8988T (cell line): ENCODE measurements at places on chromosomes 12 and 14.

- DNase-seq = no peak
Measured at GRCh38 chr12:125804660-125805059, 739.4 kb downstream of the AACS start.

DNA sequence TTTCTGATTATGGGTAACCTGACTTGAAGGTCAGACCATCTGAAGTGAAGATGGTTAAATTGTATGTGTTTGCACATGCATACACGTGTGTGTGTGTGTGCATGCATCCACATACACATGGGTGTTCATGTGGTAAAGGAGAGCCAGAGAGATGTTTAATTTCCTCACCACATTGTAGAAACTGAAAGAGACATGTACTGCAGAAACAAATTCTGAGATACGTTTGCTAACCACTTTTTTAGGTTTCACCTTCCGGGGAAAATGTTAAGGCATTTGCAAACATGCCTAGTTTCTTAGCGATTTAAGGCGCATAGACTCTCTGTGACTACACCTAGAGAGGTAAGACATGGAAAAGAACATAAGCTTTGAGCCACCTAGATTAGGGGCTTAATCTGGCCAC is 362.9 kb downstream of the RAD51B start:
- no peak for DNase-seq

DNA sequence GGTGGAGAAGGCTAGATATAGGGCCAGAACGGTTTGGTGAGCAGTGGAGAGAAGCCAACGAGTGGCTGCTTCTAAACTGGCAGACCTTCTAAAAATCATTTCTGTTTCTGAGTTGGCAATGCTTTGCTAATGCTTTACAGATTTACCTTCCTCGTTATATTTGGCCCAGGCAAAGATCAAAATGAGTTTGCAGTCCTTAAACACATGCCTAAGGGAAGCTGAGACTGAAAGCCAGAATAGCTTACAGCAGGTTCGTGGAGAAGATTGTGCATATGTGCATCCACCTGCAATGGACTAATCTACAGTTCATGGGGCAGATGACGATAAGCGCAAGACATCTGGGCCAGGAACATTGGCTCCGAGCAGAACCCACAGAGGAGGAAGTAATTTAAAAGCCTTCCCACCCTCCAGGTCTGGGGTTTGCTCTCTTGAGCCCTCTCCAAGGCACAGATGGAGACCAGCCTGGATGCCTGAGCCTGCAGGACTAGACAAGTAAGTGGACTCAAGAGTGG is 99.4 kb downstream of the NINJ2 start:
- DNase-seq = no peak

DNA sequence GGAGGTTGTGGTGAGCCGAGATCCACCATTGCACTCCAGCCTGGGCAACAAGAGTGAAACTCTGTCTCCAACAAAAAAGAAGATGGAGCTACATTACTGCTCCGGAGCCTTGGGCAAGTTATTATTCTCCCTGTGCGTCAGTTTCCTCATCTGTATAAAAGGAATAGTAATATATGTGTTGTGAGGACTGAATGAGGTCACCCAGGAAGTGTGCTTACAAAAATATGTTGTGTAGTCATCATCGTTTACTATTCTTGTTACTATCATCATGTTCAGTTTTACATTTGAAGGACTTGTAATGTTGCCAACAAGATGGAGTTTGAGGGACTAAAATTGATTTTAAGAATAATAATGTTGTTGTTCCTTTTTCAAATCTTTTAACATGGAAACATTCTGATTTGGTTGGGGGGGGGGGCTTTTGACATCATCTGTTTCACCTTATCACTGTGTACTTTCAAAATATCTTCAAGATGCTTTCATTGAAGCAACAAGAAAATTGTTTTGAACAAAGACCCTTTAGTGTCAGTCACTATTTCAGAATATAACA is 156.8 kb downstream of the PDE3A start:
- no peak for DNase-seq

- DNase-seq = no peak
Measured at GRCh38 chr12:90008277-90008676, 299.6 kb upstream of the ATP2B1 start.

DNA sequence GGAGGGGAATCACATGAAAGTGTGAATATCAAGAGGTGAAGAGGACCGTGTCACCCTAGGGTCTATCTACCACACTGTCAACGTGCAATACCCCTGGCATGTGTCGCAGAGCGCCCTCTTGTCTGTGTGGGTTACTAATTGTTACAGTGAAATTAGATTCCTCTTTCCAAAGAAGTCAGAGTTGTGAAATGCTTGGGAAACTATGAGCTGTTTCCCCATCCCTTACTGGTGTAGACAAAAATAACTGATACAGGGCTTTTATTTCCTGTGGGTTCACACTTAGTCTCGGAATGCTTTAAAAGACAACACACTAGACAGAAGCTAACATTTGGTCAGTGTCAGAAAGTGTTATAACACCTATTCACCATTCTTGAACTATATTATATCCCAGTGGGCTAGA is 597.3 kb downstream of the NRXN3 start:
- DNase-seq = no peak

DNA sequence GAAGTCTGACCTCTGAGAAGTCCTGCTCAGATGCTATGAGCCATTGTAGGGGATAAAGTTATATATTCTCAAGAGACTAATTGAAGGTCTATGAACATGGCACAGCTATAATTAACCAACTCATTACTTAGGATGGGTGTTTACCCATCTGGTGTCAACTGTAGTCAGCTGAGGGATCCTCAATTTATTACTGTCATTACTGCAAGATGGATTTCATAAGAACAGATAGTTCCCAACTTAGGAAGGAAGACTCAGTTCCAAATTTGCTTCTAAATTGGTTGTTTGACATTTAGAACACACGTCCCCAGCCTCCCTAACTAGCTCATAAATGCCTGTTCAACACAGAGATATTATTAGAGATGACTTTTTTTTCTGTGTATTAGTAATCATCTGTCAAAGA is 81.4 kb downstream of the FRMD6 start:
- no peak for DNase-seq

GRCh38 chr14:56154321-56154720 is 36.1 kb downstream of the PELI2 start:
- DNase-seq = no peak

DNA sequence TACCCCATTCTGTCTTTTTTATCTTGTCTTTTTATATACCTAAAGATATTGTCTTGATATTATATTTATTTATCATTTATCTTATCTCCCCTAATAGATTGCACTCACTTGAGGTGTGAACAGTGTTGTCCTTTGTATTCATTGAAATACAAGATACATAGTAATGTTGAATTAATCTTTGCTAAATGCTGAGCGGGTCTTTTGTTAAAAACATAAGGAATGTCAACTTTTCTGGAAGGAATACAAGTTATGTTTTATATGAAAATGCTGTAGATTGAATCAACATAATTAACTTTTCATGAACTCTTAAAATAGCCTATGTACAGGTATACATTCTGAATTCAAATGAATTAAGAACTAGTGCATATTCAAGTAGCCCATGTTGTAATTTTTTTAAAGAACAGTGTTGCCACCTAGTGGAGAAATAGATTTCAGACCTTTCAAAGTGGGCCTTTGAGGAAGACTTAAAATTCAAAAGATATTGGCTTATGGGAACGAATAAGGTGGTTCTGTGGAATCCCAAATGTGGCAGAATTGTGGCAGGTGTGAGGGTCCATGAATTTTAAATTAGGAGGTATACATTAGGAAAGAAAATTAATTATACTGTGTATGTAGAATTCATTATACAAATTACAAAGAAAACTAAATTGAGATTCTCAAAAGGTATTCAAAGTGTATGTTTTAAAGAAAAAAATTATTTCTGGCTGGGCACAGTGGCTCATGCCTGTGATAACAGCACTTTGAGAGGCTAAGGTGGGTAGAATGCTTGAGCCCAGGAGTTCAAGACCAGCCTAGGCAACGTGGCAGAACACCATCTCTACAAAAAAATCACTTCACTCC is 19.1 kb downstream of the BBOF1 start:
- no peak for DNase-seq

DNA sequence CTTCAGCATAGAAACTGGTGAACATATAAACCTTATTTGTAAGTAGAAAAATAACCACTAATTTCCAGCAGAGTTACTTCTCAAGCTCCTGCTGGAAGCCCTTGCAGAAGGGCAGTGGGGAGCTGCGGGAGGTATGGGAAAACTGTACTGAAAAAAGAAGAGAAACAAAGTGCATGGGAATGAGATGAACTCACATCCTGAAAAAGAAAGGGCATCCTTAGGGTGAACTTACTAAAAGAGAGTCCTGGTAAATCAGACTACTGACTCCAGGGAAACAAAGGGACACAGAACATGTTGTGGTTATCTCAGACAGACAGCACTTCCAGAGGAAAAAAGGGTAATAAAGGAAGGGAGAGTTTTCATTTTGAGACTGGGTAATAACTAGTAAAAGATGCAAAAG is 515.1 kb downstream of the RPL10L start:
- DNase-seq = no peak
